NCI-H524 treated with DMSO at 0.1 percent for 48 hours (cell line): ENCODE measurements at places on chromosomes 4 and X.

DNA sequence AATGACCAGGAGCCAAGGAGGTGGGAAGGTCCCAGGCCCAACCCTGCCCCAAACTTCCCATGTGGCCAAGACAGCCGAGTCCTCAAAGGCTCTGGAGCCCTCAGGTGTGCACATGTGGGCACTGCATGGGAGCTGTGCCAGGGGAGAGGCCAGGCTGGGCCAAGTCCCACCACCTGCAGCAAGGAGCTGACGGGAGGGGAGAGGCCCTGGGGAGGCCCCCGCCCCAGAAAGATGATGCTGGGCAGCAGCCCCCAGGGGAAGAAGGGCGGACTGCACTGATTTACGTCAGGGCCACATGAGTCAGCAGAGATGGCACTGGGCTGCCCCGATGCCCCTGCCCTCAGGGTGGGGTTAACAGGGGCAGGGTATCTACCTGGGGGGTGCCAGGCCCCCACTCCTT lies 1.4 kb downstream of the L1CAM start:
- DNase-seq = peak; percentile 24

DNA sequence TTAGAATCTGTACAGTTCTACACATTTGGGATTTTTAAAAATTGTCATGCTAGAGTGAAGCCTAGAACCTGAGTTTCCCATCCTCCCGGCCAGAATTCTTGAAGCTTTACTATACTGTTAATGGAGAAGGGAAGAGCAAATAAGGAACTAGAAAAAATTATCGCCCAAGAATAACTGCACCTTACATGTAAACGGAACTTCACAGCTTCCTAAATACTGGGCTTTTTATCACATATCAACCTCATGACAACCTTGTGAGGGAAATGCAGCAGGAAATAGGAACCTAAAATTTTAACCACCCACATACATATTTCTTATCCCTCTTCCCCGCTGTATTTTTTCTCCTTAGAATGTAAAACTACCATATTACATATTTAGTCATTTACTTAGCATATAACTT lies 19.3 kb downstream of the ARHGEF9 start:
- no peak for DNase-seq

DNA sequence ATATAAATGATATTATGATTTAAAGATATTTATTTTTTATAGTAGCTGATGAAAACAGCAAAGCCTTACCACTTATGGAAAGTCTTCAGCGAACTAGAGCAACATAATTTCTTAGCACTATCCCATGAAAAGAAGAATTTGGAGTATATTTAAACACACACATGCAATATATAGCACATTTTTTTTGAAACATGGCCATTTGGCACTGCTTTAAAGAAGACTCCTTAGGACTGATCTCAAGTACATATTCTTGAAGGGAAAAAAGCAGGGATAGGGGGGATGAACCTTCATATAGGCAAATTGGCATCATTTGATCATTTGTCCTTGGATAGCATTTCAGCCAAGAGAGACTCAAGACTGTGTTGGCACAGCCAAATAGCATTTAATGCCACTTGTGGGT lies 193.3 kb downstream of the ANKRD50 start:
- no peak for DNase-seq

DNA sequence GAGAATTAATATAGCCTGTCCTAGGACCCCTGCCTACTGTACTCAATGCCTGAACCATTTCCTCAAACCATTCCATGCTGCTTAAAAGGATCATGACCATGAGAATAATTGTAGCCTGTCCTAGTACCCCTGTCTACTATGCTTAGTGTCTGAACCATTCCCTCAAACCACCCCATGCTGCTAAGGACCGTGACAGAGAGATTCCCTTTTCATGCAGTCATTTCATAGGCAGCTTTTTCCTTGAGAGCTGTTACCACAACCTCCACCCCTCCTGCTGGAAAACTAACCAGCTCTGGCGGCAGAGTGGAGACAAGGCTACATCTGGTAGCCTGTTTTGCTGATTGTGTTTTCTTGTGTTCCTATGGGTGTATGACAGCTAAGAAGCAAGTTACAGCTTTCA lies 174.9 kb upstream of the SMARCAD1 start:
- DNase-seq = no peak

DNA sequence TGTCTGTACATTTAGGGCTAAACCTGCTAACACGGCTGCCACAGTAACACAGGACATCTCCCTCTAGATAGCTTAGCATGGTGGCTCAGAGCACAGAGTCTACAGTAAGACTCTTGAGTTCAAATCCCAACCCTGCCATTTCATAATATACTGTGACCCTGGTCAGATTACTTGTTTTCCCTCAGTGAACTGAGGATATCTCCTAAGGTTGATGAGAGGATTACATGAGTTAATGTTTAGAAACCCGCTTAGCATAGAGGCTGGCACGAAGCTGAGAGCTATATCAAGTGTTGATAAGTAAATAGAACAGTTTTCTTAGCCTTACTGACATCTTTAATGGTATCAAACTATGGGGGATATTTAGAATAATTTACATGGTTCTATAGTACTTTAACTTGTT lies 37.2 kb downstream of the CASP3 start:
- DNase-seq = no peak

GRCh38 chr4:7938266-7938608 lies 1.4 kb downstream of the AFAP1 start:
- no peak for DNase-seq

- DNase-seq = no peak
Observed at GRCh38 chrX:16188687-16189086, 21.4 kb downstream of the MAGEB17 start.

DNA sequence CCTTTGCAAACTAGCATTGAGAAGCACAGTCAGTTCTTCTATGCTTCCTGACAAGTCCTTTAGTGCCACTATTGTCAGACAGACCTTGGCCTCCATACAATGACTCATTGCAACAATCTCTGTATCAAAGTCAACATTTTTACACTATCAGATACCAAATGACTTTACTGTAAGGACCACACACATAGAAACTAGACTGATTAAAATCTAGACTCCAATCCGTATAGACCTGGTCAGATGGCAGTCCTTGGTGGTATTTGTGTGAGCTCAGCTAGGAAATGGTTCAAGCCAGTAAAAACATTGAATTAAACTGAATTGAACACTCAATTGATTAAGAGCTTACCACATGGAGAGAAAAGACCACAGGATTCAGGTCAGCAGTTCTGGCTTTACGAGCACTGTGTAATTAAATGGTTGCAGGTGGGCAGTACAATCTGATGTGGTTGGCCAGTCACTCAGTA lies 549.8 kb upstream of the LCORL start:
- no peak for DNase-seq

DNA sequence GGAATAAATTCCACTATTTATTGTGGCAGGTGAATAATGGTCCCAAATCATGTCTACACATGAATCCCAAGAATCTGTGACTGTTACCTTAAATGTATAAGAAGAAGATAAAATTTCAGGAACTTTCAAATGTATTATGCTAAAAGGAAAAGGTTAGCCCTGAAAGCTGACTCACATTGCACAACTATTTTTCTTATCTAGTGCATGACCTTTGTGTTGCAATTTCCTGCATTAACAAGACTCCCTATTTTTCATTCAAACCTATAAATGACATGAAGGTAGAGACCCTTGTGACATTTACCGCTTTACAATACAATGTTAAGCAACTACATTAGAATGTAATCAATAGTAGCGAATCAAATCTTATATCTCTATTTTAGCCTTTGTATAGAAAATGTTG lies 36.7 kb downstream of the UBQLN2 start:
- DNase-seq = no peak

DNA sequence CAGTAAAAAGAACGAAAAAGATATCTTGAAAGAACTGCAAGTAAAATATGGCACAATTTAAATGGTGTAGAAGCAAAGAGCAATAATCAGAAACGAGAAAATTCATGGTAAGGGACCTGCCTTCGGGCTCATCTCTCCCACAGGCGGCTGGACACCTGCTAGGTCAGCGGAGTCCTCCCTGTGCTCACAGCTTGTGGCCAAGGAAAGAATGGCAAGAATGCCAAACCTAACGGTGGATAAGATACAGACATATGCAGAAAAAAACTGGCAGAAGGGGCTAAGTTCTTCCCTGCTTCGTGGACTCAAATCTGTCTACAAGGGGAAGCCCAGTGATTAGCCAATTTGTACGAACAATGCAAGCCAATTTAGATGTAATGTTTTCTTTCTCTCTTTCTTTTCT lies 152.1 kb upstream of the VCX start:
- DNase-seq = no peak

DNA sequence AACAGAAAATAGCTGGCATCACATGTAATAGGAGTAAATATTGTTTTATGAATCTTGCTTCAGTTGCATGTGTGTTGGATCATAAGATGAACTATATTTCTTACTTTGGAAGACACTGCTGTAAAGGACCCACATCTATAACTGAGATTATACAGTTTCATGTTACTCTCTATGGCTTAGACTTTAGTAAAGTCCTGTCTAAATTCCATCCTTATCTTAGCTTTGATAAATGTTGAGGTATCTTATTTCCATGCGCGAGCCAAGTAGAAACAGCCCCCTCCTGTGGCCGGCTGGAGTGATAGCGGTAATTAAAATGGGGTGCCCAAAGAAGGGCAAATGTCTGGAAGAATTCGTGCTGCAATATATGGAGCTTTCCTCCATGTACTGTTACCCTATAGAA lies 43.0 kb downstream of the CCDC158 start:
- DNase-seq = no peak

GRCh38 chrX:104988038-104988437 lies 232.5 kb downstream of the TEX13A start:
- no peak for DNase-seq

DNA sequence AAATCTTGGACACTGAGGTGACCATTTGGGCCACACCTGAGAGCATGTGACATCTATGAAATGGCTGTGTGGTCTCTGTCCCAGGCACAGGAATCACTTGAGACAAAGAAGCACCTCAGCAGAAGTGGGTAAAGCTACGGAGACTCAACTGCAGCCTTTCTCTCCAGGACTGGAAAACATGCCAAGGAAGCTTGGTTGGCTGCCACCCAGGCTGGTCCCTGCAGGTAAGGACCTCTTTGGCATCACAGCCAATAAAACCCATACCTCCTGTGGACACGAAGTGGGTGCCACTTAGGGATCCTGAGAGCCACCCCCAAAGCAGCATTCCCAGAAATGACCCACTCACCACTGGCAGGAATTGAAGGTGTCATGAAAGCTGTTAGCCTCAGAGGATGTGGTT lies 74.6 kb downstream of the LEF1 start:
- DNase-seq = no peak

DNA sequence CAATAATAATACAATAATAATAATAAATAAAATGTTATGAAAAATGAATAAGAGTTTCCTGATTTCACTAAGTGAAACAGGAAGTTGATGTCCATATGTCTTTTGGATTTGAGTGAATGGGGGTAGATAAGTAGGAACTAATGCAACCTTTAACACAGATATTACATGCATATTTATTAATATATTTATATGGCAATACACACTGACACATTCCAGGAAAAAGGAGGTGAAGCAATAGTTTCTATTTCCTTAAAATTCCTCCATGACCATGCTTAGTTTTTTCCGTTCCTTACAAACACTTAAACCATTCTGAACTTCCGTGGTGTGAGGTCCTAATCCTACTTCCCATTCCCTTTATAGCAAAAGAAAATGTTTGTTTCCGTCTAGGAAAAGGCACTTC lies 48.3 kb downstream of the ATXN3L start:
- DNase-seq = no peak

DNA sequence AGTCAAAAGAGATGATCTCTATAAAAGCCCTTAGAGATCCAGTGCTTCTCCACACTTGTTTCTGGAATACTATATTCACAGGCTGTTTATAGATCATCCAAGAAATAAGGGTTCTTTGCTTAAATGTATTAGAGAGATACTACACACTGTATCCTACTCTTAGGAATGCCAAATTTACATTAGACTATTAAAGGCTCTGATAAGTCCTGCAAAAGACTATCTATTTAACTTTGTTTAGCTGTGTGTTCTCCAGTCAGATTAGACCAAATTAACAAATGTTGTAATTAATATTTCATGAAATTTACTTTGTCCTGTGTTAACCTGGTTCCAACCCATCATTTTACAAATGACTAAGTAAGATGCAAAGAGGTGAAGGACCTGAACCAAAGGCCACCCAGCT lies 260.5 kb upstream of the ZIC3 start:
- DNase-seq = no peak

DNA sequence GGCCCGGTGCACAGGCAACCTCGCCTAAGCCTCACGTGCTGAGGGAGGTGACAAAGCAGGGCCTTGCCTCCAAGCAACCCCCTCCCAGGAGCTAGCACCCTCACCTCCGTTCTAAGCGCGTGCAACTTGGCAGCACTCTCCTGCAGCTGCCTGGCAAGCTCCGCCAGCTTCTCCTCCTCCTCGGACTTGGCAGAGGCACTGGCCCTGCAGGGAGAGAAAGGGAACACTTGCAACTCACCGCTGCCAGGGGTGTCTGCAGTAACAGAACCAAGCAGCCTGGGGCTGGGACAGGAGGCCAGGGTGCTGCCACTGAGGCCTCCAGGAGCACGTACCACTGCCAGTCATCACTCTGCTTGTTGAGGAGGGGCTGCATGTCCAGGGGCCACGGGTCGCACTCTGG lies 10.3 kb upstream of the TREX2 start:
- no peak for DNase-seq

DNA sequence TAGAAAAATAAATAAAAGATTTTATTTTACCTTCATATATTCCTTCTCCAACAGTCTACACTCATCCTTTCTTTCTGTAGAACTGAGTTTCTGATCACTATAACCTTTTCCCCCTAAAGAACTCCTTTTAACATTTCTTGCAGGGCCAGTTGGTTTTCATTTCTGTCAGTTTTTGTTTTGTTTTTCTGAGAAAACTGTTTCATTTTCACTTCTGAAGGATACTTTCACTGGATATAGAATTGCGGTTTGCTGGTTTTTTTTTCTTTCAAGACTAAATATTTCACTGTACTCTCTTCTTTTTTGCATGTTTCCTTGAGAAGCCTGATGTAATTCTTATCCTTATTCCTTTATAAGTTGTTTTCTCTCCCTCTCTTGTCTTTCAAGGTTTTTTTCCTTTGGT lies 90.4 kb upstream of the EOLA2 start:
- DNase-seq = no peak

DNA sequence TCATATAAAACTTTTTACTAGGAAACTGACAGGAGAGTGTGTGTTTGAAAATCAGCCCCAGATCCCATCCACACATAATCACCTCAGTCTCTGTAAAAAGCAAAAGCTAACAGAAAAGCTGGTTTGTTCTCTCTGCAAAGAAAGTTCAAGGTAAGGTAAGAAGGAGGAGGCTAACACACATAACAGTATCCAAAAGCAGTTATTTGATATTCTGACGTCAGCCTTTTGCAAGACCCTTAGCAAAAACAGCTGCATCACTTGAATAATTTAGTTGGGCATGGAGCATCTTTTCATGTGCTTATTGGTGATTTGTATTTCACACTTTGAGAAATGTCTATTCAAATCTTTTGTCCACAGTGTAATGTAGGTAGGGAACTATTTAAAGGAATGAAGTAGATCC lies 5.5 kb downstream of the TCEAL9 start:
- DNase-seq = no peak
